ENCODE measurements at places on chromosomes 3 and 15.

DNA sequence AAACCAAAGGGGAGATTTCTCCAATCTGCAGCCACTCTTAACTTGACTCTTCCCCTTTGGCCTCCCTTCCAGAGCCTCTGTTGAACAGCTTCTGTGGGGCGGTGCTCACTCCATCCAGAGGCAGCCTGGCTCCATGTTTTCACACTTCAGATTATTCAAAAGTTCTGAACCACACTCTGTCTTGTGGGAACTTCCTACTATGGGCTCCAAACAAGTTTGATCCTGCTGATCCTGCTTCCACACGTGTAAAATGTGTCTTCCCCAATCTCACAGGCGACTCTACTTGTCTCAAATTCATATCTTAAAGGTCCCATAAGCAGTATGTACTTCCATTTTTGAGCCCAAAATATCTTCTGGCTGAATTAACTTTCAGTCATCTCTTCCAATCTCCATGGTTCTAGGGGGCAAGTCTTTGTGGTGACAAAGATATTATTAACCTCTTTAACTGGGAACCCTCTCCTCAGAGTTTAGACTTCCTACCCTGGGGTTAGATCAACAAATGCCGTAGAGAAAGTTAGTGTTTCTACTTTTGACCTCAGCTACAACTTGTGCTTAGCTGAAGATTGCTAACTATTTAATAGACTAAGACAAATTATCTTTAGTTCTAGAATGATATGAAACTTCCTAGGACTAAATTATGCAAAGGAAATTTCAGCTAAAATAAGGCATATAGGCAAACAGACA is 176.3 kb upstream of the BCL6 start:
- no peak for DNase-seq

DNA sequence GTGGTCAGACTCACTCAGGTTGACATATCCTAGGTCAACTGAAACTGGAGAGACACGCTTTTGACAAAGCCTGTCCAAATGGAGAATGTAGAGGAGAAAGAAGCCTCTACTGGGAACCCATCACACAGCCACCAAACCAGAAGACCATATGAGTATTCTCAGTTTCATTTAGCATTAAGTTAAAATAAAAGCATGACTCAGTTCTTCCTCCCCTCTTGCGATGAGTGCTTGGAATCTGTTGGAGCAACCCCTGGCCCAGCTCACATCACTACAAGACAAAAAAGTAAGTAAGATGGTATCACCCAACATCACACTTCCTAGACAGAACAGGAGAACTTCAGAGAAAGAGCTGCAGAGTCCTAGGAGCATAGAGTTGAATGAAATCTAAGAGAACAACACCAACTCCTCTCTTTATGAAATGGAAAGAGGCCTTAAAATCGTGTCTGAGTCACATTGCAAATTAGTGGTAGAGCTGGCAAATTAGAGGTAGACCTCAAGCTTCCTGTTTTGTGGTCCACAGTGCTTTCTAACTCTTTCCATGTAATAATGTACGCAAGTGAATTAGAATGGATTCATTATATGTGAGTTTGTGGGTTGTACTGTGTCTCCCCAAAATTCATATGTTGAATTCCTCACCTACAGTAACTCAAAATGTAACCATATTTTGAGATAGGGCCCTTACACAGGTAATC is 51.2 kb downstream of the FGF12 start:
- no peak for DNase-seq

DNA sequence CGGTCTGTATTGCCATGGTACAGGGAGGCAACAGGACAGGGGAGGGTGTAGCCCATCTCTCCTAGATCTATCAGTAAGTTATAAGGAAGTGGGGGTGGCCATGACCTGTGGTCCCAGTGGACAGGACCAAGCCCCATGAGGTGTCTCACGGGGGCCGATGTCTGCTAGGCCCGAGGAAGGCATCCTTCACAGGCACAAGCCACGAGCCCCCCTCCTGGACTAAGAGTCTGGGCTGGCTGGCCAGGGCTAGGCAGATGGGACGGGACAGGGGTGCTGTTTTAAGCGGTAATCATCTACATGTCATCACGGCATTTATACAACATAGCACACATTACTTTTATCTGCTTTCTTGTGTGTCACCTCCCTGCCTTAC is 2.6 kb upstream of the TBC1D2B start:
- no peak for DNase-seq

GRCh38 chr3:141294848-141295247 is 63.2 kb downstream of the PXYLP1 start:
- DNase-seq, result no peak

- DNase-seq, result no peak
Measured at GRCh38 chr3:73739791-73740453, 115.2 kb upstream of the PDZRN3 start.

DNA sequence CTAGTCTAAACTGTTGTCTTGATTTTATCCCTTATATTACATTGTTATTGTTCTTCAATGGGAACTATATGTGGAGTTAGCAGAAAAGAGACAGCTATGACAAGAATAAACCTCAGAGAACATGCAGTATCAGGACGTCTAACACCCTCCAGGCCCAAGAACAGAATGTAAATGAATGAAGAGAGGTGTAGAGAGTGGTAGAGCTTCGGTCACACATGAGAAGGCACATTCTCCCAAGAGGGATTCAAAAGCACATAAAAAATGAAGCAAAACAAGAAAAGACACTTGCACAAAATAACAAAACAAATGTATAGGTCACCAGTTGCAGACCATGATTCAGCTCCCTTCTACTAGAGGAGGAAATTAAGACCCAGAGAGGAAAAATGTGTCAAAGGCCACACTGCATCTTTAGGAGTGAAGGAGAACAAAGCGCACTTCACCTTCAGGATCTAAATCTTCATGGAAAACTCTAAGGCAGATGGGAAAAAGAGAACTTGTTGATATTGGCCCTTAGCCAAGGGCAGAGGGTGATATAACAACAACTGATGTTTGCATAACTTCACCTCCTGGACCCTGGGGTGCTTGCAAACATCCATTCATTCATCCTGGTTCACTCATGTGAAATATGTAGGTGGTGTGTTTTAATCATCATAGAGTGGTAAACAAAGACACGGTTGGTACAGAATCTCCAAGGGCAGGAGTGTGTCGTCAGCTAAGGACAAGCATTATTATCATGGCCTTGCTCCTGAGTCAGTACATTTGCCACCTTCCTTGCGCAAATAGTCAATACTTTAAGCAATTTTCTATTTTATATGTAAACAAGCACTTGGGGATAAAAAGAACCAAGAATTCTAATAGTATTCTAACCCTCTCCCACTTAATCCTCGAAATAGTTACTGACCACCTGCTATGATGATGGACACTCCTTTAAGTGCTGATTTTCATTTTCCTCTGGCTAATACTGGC is 8.8 kb downstream of the NEK10 start:
- DNase-seq, result no peak

GRCh38 chr3:53588122-53588521 is 93.7 kb downstream of the CACNA1D start:
- DNase-seq, result no peak

- DNase-seq, result peak; percentile 65
Measured at GRCh38 chr3:76497636-76498035, 542.3 kb upstream of the ROBO2 start.

- DNase-seq, result no peak
Measured at GRCh38 chr15:69265347-69265955, 33.3 kb upstream of the PAQR5 start.

DNA sequence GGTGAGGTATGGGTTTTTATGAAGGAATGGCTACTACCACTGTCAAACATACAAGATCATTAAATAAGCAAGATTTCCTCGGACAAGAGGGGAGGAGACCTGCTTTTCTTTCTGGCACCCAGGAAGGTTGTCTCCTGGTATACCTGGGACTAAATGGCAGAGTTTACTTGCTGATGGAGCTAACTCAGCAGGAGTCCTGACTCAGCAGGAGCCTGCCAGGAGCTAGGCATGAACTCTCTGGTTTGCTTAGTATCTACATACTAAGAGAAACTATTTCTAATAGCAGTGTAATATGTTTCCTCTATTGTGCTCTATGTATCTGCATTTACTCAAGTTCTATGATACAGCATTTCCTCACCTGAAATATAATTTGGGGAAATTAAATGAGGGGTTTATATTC is 404.2 kb downstream of the RSL24D1 start:
- DNase-seq, result no peak

Measured in iPS DF 19.7 (cell line).